Left ventricle myocardium superior (tissue), 1 donor: ENCODE measurements at places on chromosomes 1 and 21. TPM values are rescaled to one million over a fixed set of nuclear protein-coding genes. Genes with fewer than 3 reads are reported as not detected.

The TDRD5 gene
- total RNA-seq, result not detected

The SPTA1 gene
- not detected for total RNA-seq

The KRTAP21-2 gene
- total RNA-seq, result not detected

The EXO5 gene
- 4.5 TPM for total RNA-seq

The PLEKHN1 gene
- total RNA-seq, result not detected

The RGS7 gene
- total RNA-seq, result not detected

The SDF4 gene
- 117 TPM for total RNA-seq

The ATP13A2 gene
- 17.8 TPM for total RNA-seq

The RBP7 gene
- total RNA-seq, result 31.9 TPM

The LCE6A gene
- total RNA-seq, result not detected

The GPR37L1 gene
- 0.07 TPM for total RNA-seq

The RNF220 gene
- 71.2 TPM for total RNA-seq

The FAM151A gene
- 1.2 TPM for total RNA-seq

The KAZN gene
- total RNA-seq, result 2.2 TPM

The OR2L13 gene
- total RNA-seq, result not detected

The SV2A gene
- 0.22 TPM for total RNA-seq

The AIRE gene
- not detected for total RNA-seq

The SON gene
- 141 TPM for total RNA-seq

The TBX19 gene
- 0.55 TPM for total RNA-seq
